Stimulated activated CD8-positive, alpha-beta memory T cell treated with anti-CD3 and anti-CD28 coated beads, Interleukin-2, amount 100 ng/mL, for 48 hours (primary cell): ENCODE measurements at places on chromosomes 5 and 9.
A peak's percentile ranks its signal among the peaks of the same experiment; 100 is the strongest.

- no peak for DNase-seq
Measured at GRCh38 chr5:4700069-4700468, 440.1 kb upstream of the ADAMTS16 start.

DNA sequence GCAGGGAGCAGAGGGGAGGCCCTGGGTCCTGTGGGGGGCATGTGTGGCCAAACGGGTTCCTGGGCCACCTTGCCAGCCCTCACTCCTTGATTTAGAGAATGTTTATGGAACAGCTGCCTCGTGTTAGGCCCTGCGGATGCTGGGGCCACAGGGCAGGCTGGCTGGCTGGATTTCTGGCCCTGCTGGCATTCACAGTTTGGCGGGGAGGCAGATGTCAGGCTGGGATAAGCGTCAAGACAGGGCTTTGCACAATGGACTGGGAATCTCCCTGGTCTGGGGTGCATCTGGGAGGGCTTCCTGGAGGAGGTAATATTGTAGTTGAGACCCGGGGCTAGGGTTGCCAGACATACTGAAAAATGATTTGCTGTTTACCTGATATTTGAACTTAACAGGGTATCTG, 13.8 kb downstream of the NCS1 start:
- DNase-seq: no peak

GRCh38 chr5:89893546-89893945, 516.0 kb downstream of the CETN3 start:
- DNase-seq: no peak

GRCh38 chr5:140239939-140240700, 62.8 kb downstream of the PFDN1 start:
- peak; percentile 44 for DNase-seq

GRCh38 chr9:134358026-134358661, 31.9 kb downstream of the RXRA start:
- DNase-seq: no peak

DNA sequence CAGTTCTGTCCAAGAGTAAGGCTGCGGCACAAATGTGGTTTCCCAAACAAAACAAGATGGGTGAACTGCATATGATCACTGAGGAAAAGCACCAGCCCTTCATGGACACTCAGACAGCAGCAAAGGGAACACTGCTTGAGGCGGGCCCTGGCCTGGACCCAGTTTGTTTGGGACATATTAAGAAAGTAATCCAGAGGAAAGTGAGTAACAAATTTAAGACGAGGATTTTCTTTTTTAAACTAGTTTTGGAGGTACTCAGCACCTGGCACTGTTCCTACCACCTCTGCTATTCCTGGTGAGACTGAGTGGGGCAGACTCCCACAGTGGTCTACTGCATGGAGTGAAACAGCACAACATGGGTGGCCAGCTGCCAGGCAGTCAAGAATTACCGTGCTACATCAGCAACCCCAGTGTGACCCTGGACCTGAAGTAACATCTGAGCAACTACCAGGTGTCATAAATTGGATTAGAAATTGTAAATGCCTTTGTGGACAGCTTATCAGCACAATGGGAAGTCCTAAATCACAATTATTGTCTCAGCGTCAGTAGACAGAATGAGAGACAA, 28.5 kb downstream of the P4HA2 start:
- no peak for DNase-seq

GRCh38 chr5:163695830-163696578, 190.6 kb downstream of the MAT2B start:
- DNase-seq: no peak

GRCh38 chr5:138096997-138097828, 13.4 kb downstream of the WNT8A start:
- no peak for DNase-seq
